Activated T-helper 2 cell treated with anti-CD3 and anti-CD28 coated beads, Interferon-gamma antibody, Interleukin-2, Interleukin-4, amounts not matched to agents 10 μg/mL and 5 μg/mL and 100 μg/mL, durations not matched to agents 14 hours and 24 hours and 36 hours (primary cell): ENCODE measurements at places on chromosomes 16 and 17.

DNA sequence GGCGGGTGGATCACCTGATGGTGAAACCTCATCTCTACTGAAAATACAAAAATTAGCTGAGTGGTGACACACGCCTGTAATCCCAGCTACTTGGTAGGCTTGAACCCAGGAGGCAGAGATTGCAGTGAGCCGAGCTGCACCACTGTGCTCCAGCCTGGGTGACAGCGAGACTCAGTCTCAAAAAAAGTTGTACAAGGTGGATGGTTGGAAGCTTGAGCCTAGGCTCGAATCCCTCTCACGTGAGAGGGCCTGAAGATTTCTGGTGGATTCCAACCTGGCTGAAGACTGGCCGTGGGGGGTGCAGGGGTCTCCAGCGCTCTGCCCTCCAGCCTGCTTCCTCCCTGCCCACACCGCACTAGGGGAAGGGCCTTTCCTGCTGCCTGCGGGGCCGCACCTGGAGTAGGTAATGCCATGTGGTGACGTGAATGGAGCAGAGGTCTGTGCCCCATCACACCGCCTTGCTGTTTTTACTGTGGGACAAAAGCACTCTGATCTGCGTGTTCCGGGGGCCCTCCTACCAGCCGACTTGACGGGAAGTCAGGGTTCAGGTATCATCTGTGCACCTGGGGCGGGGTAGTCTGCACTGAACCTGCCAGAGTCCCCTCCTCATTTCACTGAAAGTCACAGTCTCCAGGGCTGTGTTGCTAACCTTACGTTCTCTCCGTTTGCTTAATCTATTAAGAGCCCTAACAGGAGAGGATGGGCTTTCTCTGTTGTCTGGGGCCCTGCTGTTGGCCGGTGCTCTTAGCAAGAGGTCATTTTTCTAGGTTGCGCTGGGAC, 4.2 kb downstream of the RPL13 start:
- no peak for DNase-seq

GRCh38 chr17:51050291-51051033, 70.2 kb downstream of the SPAG9 start:
- no peak for DNase-seq

DNA sequence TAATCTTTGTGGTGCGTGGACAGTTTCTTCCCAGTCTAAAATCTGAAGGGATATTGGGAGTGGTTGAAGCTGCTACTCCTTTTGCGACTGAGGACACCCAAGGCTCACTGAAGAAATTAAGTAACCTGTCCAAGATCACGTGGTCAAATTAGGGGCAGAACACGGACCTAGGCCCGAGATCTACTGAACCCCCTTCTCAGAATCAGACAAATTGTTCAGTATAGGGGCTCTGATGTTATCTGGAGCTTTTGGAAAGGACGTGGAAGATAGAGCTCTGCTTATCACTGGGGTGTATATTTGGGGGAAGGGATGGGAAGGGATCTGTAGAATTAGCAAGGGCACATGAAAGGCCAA, 857 bp downstream of the TANGO6 start:
- no peak for DNase-seq

DNA sequence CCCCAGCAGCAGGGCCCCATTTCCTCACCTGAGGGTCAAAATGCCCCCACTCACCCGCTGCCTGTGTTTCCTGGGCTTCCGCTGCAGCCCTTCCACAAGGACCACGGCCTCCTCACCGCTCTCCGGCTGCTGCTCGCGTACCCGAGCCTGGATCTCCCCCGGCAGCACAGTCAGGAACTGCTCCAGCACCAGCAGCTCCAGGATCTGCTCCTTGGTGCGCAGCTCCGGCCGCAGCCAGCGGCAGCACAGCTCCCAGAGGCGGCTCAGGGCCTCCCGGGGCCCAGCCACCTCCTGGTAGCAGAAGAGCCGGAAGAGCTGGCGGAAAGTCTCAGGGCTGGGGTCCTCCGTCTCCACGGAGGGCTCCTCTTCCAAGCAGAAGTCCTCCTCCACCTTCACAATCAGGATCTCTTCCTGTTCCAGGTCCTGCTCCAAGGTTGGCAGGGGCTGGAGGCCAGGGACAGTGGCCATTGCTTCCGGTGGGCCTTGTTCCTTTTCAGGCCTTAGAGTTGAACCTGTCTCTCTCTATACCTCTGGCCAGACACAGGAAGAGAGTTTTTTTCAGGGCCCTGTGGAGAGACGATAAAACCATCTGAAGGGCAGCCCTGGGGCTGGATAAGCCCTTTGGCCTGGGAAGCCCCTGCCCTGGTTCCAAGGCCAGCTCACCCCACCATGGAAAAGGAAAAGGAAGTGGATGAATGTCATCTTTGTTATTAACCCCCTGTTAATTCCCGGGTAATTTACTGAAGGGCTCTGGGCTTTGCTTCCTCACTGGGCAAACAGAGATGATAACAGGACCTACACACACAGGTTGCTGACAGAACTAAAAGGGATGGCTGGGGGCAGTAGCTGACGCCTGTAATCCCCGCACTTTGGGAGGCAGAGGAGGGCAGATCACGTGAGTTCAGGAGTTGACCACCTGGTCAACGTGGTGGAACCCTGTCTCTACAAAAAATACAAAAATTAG, 1.2 kb downstream of the ZNF500 start:
- DNase-seq = no peak

GRCh38 chr17:49600949-49601348, 25.3 kb downstream of the NXPH3 start:
- DNase-seq = no peak

GRCh38 chr16:55039511-55039910, 108.8 kb downstream of the IRX5 start:
- DNase-seq = no peak

GRCh38 chr16:89855301-89855945, 18.0 kb upstream of the TCF25 start:
- DNase-seq = no peak

DNA sequence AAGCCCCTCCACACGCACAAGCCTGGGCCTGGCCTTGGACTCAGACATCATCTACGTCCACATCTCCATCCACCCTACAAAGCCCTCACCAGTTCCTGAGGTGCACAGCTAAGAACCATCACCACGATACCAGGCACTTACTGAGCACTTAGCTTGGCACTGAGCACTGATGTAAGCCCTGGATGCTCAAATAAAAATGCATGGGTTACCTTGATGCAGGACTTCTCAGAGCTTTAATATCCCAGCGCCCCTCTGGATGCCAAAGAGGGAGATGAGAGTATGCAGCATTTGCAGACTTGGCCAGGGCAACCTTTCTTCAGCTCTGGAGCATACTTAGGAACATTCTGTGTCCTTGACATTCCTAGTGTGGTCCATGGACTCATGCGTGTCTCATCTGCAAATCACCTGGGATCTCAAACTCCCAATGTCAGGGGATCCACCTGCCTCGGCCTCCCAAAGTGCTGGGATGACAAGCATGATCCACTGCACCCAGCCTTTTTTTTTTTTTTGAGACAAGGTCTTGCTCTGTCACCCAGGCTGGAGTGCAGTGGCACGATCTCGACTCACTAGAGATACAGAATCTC, 69.8 kb downstream of the RAB11FIP4 start:
- DNase-seq = no peak

- DNase-seq = no peak
These were observed 19.3 kb downstream of the SPECC1 start for GRCh38 chr17:20028443-20028842.

DNA sequence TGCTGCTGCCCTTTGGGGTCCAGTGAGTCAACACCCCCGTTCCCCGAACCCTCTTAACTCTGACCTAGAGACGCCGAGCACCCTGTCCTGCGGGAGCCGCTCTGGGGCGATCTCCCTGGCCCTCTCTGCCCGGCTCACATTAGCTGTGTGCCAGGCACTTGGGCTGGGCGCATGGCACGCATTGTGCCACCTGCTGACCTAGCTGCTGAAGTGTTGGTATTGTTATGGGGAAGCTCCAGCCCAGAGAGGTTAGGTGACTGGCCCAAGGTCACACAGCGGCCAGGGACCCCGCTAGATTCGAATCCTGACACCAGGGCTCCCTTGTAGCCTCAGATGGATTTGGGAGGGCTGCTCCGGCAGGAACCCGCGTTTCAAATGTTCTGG, 1.1 kb downstream of the HSD17B1 start:
- no peak for DNase-seq

DNA sequence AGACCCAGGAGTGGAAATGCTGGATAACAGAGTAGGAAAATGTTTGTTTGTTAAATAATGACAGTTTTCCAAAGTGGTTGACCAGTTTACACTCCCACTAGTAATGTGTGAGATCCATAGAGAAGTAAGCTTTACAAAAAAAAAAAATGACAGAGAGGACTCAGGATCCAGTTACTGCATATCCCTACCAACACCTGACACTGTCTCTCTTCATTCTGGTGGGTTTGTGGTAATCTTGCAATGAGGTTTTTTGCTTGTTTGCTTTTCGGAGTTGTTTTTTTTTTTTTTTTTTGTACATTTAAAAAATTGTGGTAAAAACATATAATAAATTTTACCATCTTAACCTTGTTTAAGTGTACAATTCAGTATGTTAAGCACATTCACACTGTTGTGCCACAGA, 23.6 kb upstream of the HOXB9 start:
- no peak for DNase-seq

DNA sequence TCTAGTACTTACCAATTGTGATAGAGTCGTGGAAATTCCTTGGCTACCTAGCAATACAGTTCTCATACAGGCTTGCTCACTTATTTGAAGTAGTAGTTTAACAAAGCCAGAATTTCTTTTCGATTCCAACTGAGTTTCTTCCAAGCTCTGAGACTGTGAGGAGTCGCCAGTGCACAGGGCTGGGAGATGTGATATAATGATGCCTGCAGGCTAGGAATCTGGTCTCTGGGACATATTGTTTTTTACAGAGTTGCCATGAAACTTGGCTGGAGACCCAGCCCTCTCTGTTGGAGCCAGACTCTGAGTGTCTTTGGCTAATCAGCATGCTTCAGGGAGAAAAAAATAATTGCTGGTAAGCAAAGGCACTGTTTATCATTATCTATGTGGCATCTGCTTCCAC, 698.8 kb upstream of the GOT2 start:
- no peak for DNase-seq
